ENCODE measurements at places on chromosomes 1 and 21.

- peak; percentile 57 for DNase-seq
Observed at GRCh38 chr1:158177700-158178450, 2.8 kb upstream of the CD1D start.

GRCh38 chr1:157134442-157134841, 3.8 kb downstream of the ETV3 start:
- no peak for DNase-seq

GRCh38 chr1:89706700-89707012, 73.7 kb downstream of the LRRC8C start:
- DNase-seq: no peak

GRCh38 chr1:225617956-225618355, 35.0 kb downstream of the ENAH start:
- DNase-seq: no peak

DNA sequence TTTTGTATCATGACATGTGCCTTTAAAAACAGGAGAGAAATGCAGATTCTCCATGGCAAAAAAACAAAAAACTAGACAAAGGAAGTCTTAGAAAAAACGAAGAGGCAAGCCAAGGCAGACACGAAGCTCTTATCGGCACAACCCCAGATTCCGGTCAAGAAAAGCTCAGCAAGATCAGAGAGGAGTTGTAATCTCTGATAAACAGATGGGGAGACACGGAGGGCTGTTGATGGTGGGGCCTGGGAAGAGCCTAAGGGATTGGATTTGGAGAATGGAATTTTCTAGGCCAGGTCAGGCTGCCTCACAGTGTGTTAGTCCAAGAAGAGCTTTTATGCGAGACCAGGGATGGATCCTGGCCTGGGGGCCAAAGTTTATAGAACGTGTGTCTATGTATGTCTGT, 96.2 kb upstream of the AKT3 start:
- no peak for DNase-seq

- DNase-seq: no peak
Observed at GRCh38 chr21:43849532-43850299, 15.3 kb upstream of the AGPAT3 start.

DNA sequence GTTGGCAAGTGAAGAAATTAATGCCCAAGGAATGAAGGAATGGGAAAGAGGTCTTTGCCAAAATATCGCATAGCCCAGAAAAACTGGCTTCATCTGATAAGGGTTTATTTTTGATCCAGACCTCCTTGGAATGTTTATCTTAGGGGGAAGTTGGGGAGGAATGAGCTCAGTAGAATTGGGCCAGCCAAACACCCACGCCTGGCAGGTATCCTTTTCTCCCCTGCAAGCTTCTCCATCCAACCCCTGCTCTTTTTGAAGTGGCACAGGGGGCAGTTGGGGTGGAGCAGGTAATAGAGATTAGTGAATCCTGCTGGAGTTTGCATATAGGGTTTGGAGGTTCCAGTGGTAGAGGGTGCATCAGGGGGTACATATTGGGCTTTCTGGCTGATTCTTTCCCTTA, 21.1 kb downstream of the INTS3 start:
- DNase-seq: no peak

DNA sequence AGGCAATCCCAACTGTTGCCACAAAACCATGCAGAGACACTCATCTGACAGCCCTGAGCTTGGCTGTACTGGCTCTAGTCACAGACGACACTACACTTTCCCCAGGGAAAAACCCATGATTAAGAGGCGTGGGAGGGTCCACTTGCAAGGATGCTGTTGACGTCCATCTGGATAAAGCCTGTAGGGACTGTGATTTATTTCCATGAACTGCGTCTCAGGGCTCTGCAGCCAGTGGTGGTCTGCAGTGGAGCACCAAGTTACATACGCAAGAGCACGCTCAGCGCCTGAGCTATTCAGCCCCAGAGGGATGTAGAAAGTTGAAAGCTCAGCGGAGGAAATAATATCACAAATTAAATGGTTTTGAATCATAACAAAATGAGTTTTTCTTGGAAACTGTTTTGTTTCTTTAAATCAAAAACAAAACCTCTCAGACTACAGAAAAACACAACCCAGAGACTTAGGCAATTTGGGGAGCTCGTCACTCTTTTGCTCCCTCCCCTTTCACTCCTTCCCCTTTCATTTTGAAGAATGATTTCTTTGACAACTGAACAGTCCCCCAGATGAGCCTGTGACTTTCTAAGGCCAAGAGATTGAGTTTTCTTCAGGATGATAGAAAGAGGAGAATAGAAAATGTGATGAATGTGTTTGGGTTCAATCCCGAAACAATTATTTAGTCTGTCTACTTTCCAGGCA, 71.2 kb downstream of the NGF start:
- DNase-seq: no peak

DNA sequence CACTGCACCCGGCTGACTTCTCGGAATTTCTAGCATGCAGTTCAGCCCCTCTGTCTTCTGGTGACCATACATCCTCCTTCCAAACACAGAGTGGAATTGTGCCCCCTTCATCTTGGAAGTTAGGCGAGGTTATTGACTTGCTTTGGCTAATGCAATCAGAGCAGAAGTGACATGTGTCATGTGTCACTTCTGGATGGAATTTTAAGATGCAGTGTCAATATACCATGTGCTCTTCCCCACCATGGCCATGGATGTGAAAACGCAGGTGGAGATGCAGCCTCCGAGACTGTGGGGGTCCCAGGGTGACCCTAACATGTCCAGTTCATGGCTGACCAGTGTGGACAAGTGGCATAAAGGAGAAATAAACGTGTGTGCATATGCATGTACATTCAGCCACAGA, 83.0 kb downstream of the KCNJ6 start:
- DNase-seq: no peak

GRCh38 chr1:85087659-85088407, 39.5 kb upstream of the MCOLN3 start:
- DNase-seq: no peak
